ENCODE measurements at places on chromosomes 1 and 21.

- DNase-seq: no peak
Measured at GRCh38 chr1:245432228-245432875, 277.6 kb downstream of the KIF26B start.

GRCh38 chr1:91381844-91382243 is 22.8 kb downstream of the HFM1 start:
- DNase-seq: no peak

DNA sequence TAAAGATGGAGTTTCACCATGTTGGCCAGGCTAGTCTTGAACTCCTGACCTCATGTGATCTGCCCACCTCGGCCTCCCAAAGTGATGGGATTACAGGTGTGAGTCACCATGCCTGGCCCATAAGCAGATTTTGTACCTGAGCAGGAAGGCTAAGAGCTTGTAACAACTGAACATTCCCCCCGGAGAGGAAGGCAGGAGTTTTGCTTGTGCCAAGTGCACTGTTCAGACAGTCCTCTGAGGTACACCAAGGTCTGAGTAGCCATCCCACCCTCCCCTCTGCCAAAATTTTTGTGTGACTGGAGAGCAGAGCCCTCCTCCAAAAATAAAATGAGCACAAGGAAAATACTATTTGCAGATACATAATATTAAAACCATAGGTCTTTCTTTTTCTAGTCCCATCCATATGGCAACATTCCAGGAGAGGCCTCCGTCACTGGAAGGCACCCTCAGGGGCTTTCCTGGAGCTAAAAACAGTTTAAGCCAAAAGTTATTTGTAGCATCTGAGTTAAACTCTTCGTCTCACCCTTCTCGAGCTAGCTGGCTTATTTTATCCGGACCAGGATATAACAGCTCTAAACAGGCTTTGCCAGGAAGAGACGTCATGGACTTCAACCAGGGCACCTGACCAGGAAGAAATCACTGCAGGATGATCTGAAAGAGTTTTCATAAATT is 27.2 kb downstream of the CAPN2 start:
- DNase-seq: no peak

- no peak for DNase-seq
Measured at GRCh38 chr21:45108808-45109781, 34.7 kb downstream of the ADARB1 start.

- no peak for DNase-seq
Measured at GRCh38 chr1:33228935-33229487, 27.3 kb upstream of the ZNF362 start.

DNA sequence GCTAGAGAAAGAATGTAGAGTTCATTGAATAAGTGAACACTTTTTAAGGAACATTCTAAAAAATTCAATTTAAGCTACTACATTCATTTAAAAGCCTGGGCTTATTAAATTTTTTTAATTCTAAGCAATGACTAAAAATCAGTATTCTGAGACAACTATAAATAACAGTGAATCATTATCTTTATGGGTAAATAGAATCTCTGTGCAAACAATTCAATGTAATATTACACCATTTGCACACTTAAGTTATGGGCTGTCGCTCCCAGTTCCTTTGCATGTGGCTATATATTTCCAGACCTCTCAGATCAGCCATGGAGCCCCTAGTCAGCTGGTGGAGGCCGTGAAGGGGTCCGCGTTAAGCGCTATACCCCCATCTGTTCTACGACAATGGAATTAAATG is 65.1 kb downstream of the KCNK1 start:
- DNase-seq: no peak

Data from kidney capillary endothelial cell (primary cell).